ENCODE measurements at places on chromosomes 4 and X.

DNA sequence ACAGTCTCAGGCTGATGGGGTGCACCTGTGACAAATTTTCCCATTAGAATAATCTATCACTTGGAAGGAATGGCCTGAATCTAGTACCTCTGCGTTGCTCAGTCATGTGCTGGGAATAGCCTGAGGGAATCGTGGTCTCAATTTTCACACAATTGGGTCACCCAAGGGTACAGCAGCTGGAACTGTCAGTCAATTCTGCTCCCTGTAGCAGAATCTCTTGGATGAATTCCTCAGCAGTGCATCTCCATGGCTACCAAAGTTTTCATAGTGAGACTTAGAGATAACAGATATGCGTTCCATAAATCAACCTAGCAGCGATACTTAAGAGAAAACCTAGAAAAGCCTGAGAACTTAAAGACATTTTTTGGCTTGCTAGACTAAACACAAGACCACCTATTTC lies 288.7 kb upstream of the CTSO start:
- DNase-seq, result no peak

- DNase-seq, result no peak
Measured at GRCh38 chrX:77749695-77750094, 36.3 kb downstream of the ATRX start.

GRCh38 chr4:2599304-2599654 lies 62.8 kb downstream of the FAM193A start:
- DNase-seq, result no peak

DNA sequence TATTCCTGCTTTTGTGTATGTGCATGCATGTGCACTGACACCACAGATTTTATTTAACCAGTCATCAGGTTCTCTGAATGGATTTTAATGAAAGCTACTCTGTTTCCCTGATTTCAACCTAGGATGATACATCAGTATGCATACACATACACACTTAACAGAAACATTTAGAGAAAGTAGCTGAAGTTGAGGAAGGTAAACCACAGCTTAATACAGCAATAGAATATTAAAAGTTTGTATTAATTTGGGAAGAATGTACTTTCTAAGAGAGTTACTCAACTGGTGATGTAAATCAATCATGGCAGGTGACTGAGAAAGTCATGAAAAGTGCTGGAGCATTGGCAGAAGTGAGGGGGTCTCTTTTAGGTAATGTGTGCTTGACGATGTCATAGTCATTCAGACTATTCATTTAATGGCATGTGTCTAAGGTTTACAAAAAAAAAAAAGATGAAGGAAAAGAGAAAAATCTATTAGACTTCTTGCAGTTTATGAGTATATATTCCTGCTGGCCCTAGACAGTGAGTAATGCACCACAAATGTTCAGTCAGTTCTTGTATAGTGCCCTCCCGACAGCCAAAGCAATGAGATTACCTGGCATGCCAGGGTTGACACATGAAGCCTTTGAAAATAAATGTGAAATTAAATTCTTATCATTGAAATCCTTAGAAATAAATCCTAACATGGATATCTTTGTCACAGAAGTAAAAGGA lies 187.6 kb downstream of the RAPGEF2 start:
- no peak for DNase-seq

GRCh38 chrX:17525762-17526555 lies 151.0 kb downstream of the NHS start:
- DNase-seq, result no peak

DNA sequence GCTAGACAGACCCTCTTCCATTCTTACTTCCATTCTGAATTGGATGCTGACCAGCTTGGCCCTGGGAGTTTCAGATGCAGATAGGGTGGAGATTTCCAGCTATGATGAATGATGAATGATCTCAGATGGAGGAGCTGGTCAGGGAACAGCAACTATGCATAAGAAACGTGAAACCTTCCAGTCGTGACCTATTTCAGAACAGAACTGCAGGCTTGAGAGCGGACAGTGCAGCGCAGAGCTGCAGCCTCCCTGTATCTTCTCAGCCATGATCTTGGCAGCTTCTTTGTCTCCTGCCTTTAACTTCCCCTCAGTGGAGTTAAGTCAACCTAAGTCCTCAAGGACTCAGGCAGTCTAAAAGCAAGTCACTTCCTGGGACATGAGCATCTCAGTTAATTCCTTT lies 43.3 kb upstream of the HAND2 start:
- no peak for DNase-seq
